HCT116 (cell line): ENCODE measurements at places on chromosomes 4 and X. TPM values are rescaled to one million over a fixed set of nuclear protein-coding genes. Genes with fewer than 3 reads are reported as not detected.

- H3K36me3 ChIP-seq: no peaks in the 10 kb centered on the region
- no peaks in the 10 kb centered on the region for H3K4me1 ChIP-seq
- no peak overlapping the region for H3K4me3 ChIP-seq
- no peak overlapping the region for H3K27ac ChIP-seq
- DNase-seq: no peak
Observed at GRCh38 chr4:152735906-152736305, 43.6 kb downstream of the TIGD4 start.

GRCh38 chr4:152957437-152958171 is 21.5 kb downstream of the FHDC1 start:
- no peak overlapping the region for H3K4me3 ChIP-seq
- DNase-seq: no peak
- H3K27ac ChIP-seq: no peak overlapping the region
- no peaks in the 10 kb centered on the region for H3K27me3 ChIP-seq

DNA sequence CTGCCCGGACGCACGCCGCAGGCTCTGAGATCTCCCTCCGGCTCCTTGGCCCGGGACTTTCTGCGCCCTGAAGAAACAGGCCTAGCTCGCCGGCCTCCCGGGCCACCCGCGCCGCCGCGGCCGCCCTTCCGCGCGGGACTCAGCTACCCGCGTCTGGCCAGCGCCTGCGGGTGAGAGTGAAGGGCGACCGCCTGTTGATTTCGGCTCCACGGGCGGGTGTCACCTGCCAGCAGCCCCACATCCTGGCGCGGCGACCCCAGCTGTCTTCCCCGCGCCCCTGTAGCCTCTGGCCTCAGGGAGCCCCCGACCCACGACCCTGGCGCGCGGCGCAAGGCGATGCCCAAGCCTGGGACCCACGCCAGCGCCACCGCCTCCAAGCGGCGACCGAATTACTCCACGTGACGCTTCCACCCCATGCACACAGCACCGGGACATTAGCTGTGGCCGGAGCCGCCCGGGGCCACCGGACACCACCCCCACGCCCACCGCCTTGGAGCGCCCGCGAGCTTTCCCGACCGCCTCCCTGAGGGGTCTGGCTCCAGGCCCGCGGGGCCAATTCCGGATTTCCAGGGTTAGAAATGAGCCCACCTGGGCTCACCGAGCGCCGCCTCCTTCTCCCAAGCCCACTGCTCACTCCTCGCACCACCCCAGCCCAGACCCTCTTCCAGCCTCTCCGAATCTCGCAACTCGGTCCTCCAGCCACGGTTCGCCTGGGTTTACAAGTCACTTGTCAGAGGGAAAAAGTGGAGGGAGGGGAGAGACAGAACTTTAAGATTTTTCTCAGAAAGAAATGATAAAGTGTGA is 10.2 kb downstream of the ARX start:
- no peaks in the 10 kb centered on the region for H3K36me3 ChIP-seq
- no peaks in the 10 kb centered on the region for H3K4me1 ChIP-seq
- no peak for DNase-seq
- H3K27ac ChIP-seq: no peak overlapping the region

- DNase-seq: peak; percentile 62
- no peaks in the 10 kb centered on the region for H3K36me3 ChIP-seq
- peaks cover 3% of the 10 kb centered on the region for H3K4me1 ChIP-seq
- H3K4me3 ChIP-seq: peak overlapping the region; percentile 57
- H3K27ac ChIP-seq: peak overlapping the region; percentile 80
Observed at GRCh38 chrX:49155243-49155899, 7.2 kb upstream of the MAGIX start.

DNA sequence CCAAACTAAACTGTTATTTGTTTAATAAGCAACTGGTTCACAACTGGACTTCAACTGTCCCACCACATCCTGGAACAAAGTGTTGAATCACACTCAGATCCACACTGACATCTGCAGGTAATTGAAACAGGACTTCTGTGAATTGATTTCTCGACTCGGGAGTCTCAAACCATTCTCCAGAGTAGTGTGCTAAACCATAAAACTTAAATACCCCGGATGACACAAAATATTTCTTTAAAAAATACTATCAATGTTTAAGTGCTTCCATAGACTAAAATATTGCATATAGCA is 95.4 kb upstream of the PLAC1 start:
- H3K4me3 ChIP-seq: no peak overlapping the region
- DNase-seq: no peak
- no peak overlapping the region for H3K27ac ChIP-seq
- no peaks in the 10 kb centered on the region for H3K36me3 ChIP-seq

- H3K4me1 ChIP-seq: peaks cover 3% of the 10 kb centered on the region; the same call in 1 of the 2 replicates
- no peaks in the 10 kb centered on the region for H3K27me3 ChIP-seq
- no peak overlapping the region for H3K4me3 ChIP-seq
Observed at GRCh38 chr4:119105605-119106004, 30.0 kb upstream of the MYOZ2 start.

- no peak overlapping the region for H3K4me3 ChIP-seq
- no peaks in the 10 kb centered on the region for H3K27me3 ChIP-seq
- no peak overlapping the region for H3K27ac ChIP-seq
- H3K36me3 ChIP-seq: no peaks in the 10 kb centered on the region
Observed at GRCh38 chrX:153848325-153848724, 18.0 kb upstream of the PDZD4 start.

- H3K4me1 ChIP-seq: no peaks in the 10 kb centered on the region
- DNase-seq: no peak
- H3K27ac ChIP-seq: no peak overlapping the region
- H3K27me3 ChIP-seq: no peaks in the 10 kb centered on the region
- H3K36me3 ChIP-seq: no peaks in the 10 kb centered on the region
- H3K4me3 ChIP-seq: no peak overlapping the region
Observed at GRCh38 chr4:45472490-45472889, 651.4 kb downstream of the GABRG1 start.

DNA sequence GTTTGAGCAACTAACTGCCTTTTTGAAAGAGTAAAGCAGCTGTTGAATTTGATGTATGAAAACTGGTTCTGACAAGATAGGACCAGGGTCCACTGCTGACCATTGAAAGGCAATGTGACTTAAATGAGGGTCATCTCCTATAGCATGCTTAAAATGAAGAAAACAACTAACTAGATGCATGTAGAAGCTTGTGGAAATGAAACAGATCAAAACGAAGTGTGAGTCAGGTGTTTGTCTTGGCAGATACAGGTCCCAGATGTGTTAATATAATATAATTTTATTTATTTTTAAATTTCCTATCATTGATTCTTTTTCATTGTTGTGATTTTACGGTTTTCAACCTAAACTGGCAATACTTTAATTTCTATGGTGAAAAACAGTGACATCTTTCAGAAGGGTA is 83.6 kb downstream of the ATOH1 start:
- H3K4me1 ChIP-seq: no peaks in the 10 kb centered on the region
- no peak overlapping the region for H3K27ac ChIP-seq
- H3K4me3 ChIP-seq: no peak overlapping the region
- H3K27me3 ChIP-seq: no peaks in the 10 kb centered on the region
- DNase-seq: no peak
- no peaks in the 10 kb centered on the region for H3K36me3 ChIP-seq

GRCh38 chr4:48571471-48571870 is 81.4 kb downstream of the ZAR1 start:
- H3K4me1 ChIP-seq: no peaks in the 10 kb centered on the region
- H3K4me3 ChIP-seq: no peak overlapping the region
- no peak overlapping the region for H3K27ac ChIP-seq
- peaks cover 12% of the 10 kb centered on the region for H3K36me3 ChIP-seq
- DNase-seq: no peak

DNA sequence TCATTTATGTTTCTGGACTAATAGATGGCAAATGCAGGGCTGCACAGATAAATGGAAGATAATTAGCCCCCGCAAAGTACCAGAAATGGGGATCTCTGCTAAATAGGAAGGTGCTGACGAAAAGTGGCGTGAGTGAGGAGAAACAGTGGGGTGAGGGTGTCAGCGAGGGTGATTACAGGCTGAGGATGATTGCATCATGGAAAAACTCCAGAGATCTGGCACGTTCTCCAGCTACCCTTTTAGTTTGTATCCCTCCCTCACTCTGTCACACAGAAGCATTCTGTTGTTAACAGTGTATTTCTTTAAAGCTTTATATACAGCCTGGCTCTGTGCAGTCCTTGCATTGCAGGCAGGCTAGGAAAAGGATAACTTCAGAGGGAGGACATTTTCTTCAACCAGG is 309.6 kb upstream of the DDX53 start:
- no peaks in the 10 kb centered on the region for H3K36me3 ChIP-seq
- H3K4me3 ChIP-seq: no peak overlapping the region
- DNase-seq: no peak
- H3K27me3 ChIP-seq: 0 out of 2 replicates have a peak, but pooled peaks cover 9% of the 10 kb centered on the region
- no peaks in the 10 kb centered on the region for H3K4me1 ChIP-seq

Gene LUZP4
- total RNA-seq: not detected

- no peaks in the 10 kb centered on the region for H3K36me3 ChIP-seq
- no peaks in the 10 kb centered on the region for H3K27me3 ChIP-seq
- DNase-seq: no peak
- no peak overlapping the region for H3K4me3 ChIP-seq
- no peak overlapping the region for H3K27ac ChIP-seq
Observed at GRCh38 chr4:39102297-39102696, 40.3 kb downstream of the KLHL5 start.

- H3K27me3 ChIP-seq: no peaks in the 10 kb centered on the region
- H3K27ac ChIP-seq: no peak overlapping the region
- H3K4me1 ChIP-seq: peaks cover 5% of the 10 kb centered on the region; the same call in 1 of the 2 replicates
- H3K36me3 ChIP-seq: no peaks in the 10 kb centered on the region
Observed at GRCh38 chr4:159145318-159145991, 42.6 kb downstream of the RAPGEF2 start.

GRCh38 chr4:26937139-26937538 is 76.5 kb downstream of the STIM2 start:
- DNase-seq: no peak
- no peak overlapping the region for H3K4me3 ChIP-seq

DNA sequence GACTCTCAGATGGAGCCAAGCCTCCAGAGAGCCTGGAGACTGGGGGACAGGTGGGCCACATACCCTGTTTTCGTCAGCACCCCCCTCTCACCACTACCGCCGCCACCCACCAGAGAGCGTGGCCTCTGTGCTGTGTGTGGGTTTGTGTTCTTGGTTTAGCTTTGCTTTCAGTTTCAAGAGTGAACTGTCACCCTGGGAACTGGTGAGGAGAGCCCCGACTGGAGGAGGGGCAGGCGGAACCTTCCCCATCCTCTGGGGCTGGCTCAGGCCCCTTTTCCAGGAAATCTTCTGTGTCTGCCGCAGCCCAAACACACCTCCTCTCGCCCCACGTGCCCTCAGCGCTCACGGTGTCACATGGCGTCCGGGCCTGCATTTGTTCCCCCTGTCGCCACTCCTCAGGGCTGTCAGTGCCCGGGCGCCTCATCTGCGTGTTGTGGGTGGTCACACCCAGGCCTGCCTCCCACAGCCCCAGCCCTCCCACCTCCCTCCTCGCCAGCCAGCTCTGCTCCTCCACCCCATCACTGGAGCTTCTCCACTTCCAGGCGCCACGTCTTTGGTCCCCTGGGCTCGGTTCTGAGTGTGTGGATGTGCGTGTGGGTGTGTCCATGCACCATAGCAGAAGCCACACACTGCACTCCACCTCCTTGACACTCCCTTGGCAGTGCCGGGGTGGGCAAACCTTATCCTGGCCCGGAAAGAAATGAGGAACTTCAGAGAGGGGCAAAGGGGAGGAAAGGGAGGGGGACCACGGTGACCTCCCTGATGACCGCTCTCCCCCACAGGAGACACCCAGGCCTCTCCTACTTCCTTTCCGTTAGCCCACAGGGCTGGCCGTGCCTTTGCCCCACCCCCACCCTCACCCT is 27.8 kb downstream of the ELF4 start:
- no peak overlapping the region for H3K4me3 ChIP-seq
- no peak overlapping the region for H3K27ac ChIP-seq
- no peaks in the 10 kb centered on the region for H3K4me1 ChIP-seq
- H3K36me3 ChIP-seq: no peaks in the 10 kb centered on the region

Gene PNMA6E
- not detected for total RNA-seq

Gene H2BW2
- total RNA-seq: not detected

DNA sequence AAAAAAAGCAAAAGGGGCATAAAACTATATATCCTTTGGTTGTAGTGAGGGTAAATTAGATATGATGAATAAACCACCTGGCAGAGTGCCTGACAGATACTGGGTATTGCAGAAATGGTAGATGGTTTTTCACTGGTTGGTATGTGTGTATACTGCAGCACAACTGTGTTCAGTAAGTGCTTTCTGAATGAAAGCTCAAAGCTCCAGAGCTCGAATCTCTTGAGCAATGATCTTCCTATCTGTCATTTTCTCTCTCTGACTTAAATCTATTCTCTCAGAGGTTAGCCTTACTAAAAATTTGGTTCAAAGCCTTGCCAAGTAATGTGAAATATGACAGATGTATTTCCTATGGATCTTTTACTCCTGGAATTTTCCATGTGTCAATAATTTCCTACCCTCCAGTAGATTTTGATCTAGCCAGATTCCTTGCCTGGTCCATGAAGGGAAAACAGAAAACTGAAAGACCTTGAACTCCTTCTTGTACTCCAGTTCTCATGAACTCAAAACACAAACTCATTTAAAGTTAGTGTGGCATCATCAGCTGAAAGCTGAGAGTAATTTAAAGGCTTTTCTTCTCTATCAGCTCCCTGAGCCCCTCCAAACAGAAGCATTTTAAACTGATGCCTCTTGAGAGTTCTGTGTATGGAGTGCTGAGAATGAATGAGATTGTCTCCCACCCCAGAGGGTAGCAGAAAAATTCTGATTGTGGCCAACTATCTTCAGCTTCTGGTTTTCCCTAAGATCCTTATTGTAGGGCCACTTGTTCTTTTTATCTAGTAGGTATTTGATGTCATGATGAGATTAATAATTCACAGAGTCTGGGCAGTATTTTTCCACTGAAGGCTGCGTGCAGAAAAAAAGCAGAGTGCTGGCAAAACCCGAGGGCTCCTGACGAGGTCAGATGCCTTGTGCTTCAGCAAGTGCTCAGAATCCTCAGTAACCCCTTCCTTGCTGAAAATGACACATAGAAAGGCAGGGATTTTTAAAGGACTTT is 363.4 kb upstream of the BOD1L1 start:
- no peaks in the 10 kb centered on the region for H3K36me3 ChIP-seq
- H3K27ac ChIP-seq: no peak overlapping the region
- no peak overlapping the region for H3K4me3 ChIP-seq
- no peak for DNase-seq

Gene PRR32
- not detected for total RNA-seq

Gene MID2
- 5.1 TPM for total RNA-seq

- DNase-seq: no peak
- no peaks in the 10 kb centered on the region for H3K4me1 ChIP-seq
- H3K27ac ChIP-seq: no peak overlapping the region
- H3K36me3 ChIP-seq: no peaks in the 10 kb centered on the region
- H3K27me3 ChIP-seq: no peaks in the 10 kb centered on the region
Observed at GRCh38 chr4:117965622-117966021, 68.7 kb upstream of the NDST3 start.

- no peak overlapping the region for H3K4me3 ChIP-seq
- H3K27me3 ChIP-seq: no peaks in the 10 kb centered on the region
- H3K4me1 ChIP-seq: no peaks in the 10 kb centered on the region
- no peaks in the 10 kb centered on the region for H3K36me3 ChIP-seq
- no peak overlapping the region for H3K27ac ChIP-seq
- DNase-seq: no peak
Observed at GRCh38 chrX:148568763-148569162, 68.3 kb downstream of the AFF2 start.

Gene GBA3
- not detected for total RNA-seq

Gene P2RY4
- total RNA-seq: not detected

GRCh38 chr4:5256421-5256820 is 205.1 kb downstream of the STK32B start:
- H3K36me3 ChIP-seq: no peaks in the 10 kb centered on the region
- no peak overlapping the region for H3K27ac ChIP-seq
- no peak for DNase-seq
- H3K4me3 ChIP-seq: no peak overlapping the region
- H3K27me3 ChIP-seq: peaks cover 9% of the 10 kb centered on the region; the same call in 1 of the 2 replicates
- H3K4me1 ChIP-seq: no peaks in the 10 kb centered on the region
